ENCODE measurements at places on chromosomes 11 and 22.

GRCh38 chr11:14012846-14013245 lies 50.3 kb downstream of the SPON1 start:
- no peak for DNase-seq

DNA sequence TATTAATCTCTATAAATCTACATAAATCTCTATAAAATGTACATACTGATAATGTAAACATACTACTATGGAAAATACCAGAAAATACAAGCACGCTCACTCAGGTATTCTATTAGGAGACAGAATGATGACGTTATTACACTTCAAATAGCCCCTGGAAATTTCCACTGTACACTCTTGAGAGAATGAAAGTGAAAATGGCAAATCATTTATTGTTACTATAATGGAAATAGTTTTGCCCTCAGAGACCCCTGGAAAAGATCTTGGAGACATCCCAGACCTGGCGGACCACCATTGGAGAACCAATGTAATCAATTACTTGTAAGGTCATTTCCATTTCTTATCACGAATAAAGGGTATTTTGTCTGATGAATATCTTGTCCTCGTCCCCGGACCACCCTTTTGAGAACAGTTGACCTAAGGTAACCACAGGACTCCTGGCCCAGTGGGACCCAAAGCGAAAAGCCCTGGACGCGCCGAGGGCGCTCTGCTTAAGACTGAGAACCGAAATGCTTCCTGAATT lies 509 bp upstream of the PRRG4 start:
- DNase-seq: no peak

DNA sequence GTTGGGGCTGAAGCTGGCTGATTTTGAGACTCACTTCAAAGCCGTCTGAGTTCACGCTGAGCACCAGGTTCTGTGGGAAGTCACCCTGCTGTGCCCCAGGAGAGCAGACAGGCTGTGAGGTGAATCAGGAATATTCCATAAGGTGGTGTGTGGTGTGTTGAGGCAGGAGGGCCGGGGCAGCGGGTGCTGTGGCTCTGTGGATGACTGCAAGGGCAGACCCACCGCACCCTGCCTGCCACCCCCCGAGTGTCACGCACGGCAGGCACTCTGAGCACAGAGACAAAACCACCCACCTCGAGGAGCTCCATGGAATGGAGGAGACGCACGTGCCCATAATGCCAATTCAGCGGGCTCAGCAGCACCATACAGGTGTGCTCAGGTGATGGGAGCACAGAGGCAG lies 147.8 kb downstream of the PKNOX2 start:
- DNase-seq: no peak

DNA sequence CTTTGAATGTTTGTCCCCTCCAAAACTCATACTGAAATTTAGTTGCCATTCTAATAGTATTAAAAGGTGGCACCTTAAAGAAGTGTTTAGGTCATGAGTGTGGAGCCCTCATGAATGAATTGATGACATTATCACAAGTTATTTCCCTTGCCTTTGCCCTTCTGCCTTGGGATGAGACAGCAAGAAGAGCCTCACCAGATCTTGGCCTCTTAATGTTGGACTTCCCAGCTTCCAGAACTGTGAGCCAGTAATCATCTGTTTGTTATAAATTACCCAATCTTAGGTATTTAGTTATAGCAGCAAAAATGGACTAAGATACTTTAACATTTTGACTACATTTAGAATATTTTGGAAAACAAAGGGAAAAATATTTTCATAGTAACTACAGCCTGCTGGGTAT lies 371.0 kb downstream of the JRKL start:
- no peak for DNase-seq

GRCh38 chr11:123302751-123303195 lies 107.7 kb upstream of the CLMP start:
- peak; percentile 53 for DNase-seq

DNA sequence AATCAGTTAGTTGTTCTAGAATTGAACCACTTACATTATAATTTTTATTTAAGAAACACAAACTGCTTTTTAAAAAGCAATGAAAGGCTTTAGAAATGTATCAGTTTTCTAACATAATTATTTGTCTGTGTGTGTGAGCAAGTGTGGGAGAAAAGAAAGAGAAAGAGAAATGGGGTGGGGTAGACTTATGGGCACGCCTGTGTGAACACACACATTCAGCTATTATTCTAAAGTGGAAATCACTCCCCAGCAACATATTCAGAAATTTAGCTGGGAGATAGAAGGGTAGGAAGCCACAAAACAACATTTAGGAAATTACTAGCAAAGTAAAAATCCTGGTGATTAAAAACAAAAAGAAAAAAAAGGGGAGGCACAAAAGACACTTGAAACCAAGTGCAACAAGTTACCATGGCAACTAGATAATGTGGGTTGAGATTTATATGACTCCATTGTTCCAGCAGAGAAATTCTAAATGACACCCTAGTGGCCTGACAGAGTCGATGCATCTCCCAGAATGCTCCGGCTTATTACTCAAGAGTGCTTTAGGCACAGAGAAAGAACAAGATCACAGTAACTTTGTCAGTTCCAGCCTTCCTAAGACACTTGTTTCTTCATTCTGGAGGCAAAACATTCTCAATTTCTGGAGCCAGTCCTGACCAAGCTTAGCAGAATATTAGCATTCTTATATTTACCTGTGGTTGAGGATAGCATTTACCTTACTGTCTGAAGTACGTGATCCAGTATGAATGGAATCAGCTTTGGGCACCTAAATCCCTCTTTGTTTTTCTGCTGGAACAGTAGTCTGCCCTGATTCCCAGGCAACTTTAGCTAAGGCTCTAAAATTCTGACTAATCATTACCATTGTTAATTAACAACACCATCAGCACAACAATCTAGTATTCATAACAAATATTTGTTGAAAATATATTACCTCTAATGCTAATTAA lies 444.4 kb downstream of the DLG2 start:
- DNase-seq: peak; percentile 66

DNA sequence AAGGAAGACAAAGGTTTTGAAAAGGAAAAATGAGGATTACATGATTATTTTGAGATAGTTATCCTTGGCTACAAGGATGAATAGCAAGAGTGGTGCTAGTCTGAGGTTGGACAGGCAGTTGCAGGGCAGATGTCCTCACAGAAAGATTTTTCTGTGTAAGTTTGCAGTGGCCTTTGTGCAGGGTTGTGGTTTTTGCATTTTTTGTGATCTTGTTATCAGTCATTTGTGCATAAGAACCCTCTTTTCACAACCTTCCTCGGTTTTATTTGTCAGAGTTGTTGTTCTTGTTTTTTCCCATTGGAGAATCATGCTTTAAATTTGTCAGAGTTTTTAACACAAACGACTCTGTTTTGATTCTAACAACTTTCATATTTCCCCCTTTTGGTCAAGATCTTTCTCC lies 1.4 kb downstream of the CCDC134 start:
- DNase-seq: no peak

DNA sequence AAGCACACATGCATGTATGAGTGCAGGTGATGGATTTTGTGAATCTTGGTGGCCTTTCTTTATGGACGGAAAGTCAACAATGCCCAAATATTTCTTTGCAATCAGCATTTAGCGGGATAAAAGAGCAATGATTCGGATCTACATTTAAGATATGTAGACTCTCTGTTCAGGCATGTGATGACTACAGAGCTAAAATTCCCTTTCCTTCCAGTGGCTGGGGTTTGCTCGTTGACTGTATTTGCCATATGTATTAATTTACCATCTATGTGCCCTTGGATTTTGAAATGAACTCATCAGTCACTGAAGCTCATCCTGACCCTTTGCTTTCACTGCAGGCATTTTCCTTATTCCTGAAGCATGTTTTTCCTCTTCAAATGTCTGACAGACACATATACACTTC lies 13.6 kb downstream of the BLID start:
- DNase-seq: no peak

- DNase-seq: peak; percentile 53
Observed at GRCh38 chr11:104899226-104899625, 966 bp upstream of the CASP12 start.

DNA sequence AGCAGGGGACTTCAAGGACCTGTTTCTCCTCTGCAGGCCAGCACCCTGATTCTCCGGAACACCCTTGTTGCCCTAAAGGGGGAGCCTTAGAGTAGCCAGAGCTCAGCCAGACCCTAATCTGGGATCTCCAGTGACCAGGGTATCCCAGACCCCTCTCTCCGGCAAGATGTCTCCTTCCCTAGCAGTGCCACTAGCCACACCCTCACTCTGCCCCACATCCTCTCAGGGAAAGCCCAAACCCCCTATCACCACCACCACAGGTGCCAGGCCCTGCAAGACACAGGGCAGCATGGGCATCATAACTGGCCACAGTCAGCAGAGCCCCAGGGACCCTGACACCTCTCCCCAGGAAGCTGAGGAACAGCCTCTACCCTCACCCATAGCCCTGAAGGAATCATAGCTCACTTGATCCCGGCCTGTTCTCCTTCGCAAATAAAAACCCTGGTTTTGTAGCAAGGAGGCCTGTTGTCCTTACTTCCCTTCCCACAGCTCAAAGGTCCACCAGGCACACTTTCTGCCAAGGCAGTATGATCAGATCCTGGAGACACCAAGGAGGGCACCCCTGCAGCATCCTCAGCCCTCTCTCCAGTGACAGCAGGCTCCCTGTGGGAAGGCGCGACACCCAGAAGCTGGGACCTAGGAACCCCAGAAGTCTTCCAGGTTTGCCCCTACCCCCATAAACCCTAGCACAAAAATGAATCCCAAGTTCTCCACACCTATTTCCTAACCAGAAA lies 4.6 kb downstream of the CFL1 start:
- peak; percentile 69 for DNase-seq

DNA sequence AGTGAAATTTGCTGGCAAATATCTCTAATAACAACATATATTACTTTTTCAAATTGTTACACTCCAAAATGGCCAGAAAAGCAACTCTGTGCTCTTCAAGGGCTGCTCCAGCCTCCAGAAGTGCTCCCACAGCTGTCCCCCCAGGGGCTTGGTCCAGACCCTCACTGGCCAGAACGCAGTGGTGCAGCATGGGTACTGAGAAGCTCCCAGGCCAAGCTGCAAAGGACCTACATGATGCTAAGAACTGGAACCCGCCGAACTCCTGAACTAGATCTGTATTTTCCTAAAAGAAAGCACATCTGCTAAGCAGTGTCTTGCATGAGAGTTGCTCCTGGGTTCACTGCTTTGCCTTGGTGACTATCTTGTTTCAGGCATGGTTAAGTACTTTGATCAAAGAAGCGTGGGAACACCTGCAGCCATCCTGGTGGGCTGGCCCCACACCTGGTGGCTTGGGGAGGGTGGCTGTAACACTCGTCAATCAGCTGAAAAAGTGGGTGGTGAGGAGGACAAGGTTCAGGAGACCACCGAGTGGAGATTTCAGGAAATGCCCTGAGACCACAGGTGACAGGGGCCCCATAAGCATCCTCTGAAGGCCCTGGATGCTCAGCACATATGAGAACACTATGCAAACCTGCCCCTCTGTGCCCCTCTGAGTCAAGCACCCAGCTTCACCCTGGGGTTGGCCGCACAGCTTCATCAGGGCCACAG lies 72.7 kb upstream of the PITPNB start:
- DNase-seq: peak; percentile 40

GRCh38 chr11:91810871-91811270 lies 413.7 kb upstream of the FAT3 start:
- no peak for DNase-seq

- DNase-seq: no peak
Observed at GRCh38 chr11:35257281-35257680, 118.3 kb downstream of the CD44 start.

- DNase-seq: peak; percentile 99
Observed at GRCh38 chr11:78574386-78575381, at the start of gene NARS2. Gene NARS2, minus strand, starts transcription at chr11:78574864. Its CDS starts 376 bp downstream, at chr11:78574488.

- DNase-seq: peak; percentile 42
Observed at GRCh38 chr11:1198561-1199240, 24.2 kb upstream of the MUC5B start.

- DNase-seq: peak; percentile 48
Observed at GRCh38 chr22:44382116-44383038, 69.6 kb upstream of the SHISAL1 start.

DNA sequence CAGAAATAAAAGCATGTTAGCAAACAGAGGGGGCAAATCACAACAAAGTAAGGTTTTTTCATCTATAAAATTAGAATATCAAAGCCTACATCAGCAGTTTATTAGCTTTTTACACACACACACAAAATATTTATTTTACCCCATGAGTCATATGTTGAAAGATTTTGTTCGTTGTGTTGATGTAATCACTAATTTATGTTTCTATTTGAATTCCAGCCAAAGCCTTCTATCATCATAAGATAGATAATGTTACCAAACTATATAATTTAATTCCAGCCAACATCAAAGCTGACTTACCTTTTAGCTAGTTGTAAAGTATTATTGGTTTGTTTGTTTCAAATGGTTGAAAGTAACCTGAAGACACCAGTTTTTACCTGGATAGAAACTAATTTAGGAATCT lies 458.0 kb upstream of the ARHGAP42 start:
- DNase-seq: no peak

DNA sequence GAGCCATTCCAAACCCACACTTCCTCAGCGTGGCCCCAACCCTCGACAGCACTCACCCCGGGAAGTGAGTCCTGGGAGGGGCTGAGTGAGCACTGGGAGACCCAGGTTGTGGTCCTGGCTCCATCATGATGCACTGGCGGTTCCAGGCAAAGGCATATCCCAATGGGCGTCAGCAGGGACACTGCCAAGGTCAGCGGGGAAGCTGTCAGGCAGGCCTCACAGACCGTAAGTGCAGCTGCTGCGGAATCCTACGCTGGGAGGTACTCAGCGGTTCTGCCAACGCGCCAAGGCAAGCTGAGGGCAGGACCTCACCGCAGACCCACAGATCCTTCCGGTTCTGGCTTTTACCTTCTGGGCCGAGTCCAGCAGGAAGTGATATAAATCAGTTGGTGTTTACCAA lies 1.4 kb upstream of the GAL3ST1 start:
- no peak for DNase-seq
